ENCODE measurements at places on chromosomes 16 and 17.

DNA sequence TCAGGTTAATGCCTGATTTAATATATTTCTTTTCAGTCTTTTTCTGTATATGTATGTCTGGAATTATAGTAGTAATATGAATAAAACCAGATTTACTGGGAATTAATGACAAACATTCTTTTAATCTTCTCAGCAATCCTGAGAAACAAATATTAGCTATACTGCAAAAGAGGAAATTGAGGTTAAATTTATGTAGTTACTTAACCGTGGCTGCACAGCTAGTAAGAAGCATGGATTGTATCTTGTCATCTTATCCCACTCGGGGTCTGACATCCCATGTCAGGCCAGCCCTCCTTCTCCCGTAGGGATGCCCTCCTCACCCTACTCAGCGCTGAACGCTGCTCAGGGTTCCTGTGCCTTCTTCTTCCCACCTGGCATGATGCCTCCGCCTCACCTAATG is 143.0 kb downstream of the FTO start:
- DNase-seq: no peak

DNA sequence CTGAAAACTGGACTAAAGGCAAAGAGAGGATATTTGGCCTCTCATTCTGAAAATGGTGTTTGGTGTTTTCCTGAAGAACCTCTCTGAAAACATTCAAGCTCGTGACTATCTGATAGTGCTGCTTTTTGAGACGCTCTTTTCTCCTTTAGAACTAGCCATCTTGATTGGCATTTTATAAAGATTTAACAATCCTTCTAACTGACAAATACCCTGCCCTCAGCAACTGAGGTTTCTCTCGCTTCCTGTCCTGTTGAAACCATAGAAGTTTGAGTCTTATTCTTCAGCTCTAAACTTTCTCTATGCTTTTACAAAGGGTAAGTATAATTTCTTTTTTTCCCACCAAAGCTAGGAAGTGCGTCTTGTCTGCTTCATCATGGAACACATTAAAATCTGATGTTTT is 13.3 kb downstream of the CNEP1R1 start:
- DNase-seq: no peak

GRCh38 chr16:69384974-69385373 is 833 bp downstream of the TERF2 start:
- no peak for DNase-seq

GRCh38 chr16:76059186-76059585 is 218.0 kb upstream of the CNTNAP4 start:
- no peak for DNase-seq

- no peak for DNase-seq
Observed at GRCh38 chr17:72592967-72593325, 472.1 kb downstream of the SOX9 start.

Measured in activated naive CD8-positive, alpha-beta T cell treated with anti-CD3 and anti-CD28 coated beads, Interleukin-2, amount 50 U/mL, for 24 hours (primary cell).